Inflammatory macrophage treated with lipopolysaccharide for 1 hour (primary cell): ENCODE measurements at places on chromosomes 5 and 9.

DNA sequence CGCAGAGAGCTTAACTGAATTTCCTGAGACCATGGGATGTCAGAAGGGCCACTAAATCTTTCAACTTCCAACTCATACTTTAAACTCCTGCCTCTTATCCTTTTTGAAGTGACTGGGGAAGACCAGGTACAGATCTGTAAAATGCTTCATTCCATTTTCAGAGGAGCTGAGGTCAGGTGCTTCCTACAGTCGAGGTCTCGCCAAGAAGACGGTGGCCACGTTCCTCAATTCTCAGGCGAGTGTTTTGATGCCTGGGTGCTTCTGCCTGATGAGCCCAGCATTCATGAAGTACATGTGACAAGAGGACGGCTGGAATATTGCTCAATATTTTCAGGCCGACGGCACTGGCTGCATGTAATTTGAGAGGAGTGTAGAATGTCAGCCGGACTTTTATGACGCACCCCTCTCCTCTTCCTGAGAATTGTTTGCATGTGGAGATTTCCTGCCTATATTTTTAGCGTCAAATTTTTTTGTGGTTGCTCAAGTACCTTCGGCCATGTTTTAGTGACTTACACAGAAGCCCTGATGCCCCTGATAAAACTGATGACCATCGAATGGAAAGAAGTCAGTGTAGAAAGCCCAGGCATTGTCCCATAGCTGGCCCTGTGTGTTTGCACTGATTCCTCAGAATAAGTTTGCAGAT lies 38.8 kb upstream of the GLRX start:
- DNase-seq: peak; percentile 83

- peak; percentile 87 for DNase-seq
Observed at GRCh38 chr9:121286973-121287741, 19.2 kb downstream of the GSN start.

DNA sequence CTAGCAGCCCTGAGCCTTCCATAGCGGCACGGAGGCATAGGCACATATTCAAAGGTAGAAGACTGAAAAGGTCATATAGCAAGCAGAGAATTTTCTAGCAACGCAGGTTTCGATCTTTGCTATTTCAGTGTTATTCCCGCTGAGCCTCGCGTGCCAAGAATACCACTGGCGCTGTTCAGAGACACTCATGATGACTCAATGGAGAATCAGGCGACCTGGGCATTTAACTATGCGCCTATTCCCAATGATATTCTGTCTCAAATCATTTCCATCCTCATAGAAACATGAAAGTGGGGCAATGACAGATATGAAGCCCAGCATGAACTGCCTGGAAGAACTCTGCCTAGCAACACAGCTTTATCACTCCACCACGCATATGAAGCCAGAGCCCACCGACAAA lies 59.9 kb downstream of the EFNA5 start:
- no peak for DNase-seq

DNA sequence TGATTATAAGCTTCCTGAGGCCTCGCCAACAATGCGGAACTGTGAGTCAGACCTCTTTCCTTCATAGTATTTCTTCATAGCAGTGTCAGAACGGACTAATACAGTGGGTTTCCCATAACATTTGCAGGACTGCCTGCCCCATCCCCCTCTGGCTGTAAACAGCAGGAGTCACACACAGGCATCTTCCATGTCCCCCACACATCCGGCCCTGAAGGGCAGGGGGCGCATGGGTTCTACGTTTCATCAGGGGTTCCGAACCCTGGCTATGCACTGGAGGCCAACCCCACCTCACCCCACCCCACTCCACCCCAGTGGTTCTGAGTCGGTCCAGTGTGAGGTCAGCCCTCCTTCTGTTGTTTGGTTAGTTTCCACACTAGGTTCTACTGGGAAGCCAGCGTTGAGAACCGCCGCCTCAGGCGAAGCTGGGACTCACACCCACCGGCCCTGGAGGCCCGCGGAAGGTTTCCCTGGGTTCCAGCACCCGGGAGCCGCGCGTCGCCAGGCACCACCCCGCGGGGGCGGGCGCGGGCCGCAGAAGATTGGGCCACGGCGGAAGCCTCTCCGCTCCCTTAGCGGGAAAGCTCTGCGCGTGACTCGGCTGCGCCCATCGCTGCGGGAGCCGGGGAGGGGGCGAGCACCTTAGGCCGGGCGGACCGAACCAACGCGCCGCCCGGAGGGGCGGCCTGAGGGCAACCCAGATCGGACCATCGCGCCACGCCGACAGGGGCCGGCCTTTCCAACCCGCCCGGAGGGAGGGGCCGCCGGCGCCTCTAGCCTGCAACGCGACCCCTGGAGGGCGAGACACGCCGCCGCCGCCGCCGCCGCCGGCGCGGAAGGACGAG lies at the start of gene RUSC2:
RUSC2 (plus strand) TSS at position 799 of the 842 bp plus-strand sequence. CDS start 56,411 bp downstream, outside the sequence.
- DNase-seq: peak; percentile 72

DNA sequence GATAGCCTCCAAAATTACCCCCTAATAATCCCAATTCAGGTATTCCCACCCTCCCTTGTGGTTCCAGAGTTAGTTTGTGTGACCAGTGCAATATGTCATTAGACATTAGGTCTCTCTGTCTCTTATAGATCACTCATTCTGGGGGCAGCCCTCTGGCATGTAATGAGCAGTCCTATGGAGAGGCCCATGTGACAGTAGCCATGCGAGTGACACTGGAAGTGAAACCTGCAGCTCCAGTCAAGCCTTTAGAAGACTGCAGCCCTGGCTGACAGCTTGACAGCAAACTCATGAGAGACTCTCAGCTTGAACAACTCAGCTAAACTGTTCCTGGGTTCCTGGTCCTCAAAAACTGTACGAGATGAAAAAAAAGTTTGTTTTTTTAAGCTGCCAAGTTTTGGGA lies 54.0 kb upstream of the HSPB3 start:
- no peak for DNase-seq

DNA sequence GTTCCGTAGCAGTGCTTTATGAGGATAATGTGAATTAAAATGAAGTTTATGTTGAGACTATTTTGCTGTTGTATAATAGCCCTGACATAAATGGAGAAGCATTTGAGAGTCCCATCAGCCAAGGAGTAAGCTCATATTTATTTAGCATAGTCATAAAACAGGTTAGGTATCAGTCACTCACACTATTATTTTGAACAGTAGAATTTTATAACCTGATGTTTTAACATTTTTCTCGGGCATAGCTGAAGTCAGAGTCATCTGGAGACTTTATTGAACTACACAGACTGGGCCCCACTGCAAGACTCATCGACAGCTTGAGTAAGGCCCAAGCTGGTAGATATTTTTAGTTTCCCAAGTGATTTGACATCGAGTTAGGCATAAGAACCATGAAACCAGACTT lies 620.3 kb upstream of the WWC1 start:
- no peak for DNase-seq

DNA sequence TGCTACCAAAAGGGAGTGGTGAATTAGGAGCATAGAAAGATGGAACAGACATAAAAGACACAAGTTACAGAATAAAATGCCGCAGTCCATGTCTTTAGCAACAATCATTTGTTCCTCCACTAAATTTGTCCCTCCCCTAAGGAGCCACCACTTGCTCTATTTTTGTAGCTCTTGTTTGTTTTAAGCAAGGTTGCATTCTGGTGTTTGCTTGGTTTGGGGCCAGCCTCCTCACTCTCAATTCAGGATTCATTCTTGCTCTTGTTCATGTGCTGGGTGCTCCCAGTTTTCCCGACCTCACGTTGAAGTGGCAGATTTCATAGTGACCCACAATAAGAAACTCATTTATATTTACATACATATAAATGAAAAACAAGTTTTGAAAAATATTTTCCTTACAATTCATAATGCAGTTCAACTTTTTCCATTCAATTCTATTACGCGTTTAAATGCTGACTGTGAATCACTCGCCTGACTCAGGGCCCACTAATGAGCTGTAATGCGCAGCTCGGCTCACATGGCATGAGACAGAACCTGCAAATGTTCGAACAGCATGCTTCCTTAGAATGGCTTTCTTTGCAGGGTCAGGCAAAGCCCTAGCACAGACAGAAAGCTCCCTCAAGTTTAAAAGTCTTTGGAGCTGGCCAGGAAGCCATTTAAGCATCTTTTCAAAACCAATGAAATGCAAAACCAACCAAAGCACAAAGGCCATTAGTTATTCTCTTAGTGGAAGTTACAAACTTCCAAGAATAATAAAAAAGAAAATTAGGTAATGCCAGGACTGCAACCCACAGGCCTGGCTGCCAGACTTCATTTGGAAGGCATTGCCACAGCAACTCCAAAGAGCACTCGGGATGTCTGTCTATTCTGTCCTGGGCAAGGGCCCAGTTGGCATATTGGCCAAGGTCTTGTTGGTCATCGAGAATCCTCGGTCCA lies 41.7 kb downstream of the RETREG1 start:
- DNase-seq: no peak

- no peak for DNase-seq
Observed at GRCh38 chr5:61534481-61535267, 202.6 kb downstream of the ZSWIM6 start.

DNA sequence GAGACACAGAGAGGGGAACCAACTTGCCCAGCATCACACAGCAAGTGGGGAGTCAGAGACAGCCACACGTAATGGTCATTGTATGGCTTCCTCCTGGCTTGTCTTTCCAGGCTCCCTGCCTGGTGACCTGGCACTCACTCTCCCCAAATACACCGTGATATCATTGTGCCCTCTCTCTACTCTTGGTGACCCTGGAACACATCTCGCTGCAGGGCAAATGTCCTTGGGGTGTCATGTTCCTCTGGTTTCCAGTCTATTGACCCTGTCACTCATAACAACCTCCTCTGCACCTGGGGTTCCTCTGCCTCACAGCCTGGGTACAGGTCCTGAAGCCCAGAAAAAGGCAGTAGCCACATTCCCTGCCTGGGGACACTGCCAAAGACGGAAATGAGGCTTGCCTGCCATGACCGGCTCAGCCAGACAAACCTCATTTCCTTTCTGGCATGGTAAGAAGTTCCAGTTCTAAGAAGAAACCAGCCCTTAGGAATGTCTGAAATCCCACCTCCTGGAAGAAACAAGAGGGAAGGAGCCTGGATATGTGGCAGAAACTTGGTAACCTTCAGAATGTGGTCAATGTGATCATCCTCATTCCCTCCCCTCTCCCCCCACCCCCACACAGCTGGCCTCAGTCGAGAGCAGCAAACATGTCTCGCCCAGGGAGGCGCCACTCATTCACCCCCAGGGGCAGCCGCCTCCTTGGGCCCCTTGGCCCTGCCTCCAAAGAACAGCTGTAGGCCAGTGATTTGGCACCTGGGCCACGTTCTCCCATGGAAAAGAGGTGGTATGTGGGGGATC lies 30.6 kb upstream of the SMU1 start:
- no peak for DNase-seq

GRCh38 chr9:94915476-94916450 lies 189.3 kb downstream of the AOPEP start:
- no peak for DNase-seq

DNA sequence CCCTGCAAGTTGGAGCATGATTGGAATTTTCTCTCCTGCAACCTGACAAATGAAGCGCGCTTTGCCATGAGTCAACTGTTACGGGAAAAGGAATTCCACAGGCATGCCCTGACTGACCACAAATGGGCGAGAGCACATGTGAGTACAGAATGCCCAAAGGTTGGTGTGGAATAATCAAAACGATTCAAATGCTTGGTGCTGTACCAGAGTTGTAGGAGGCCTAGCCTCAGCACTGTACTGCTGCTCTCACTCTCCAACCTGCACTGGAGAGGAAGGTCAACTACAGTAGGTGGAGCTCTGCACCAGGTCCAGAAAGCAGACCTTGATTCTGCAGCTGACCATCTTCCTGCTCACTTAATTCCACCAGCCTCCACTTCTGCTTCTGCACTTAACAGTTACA lies 406.9 kb upstream of the ACTBL2 start:
- DNase-seq: no peak
